ENCODE measurements at places on chromosomes 3 and 15. TPM values are rescaled to one million over a fixed set of nuclear protein-coding genes. Genes with fewer than 3 reads are reported as not detected.

The ZNF660 gene
- total RNA-seq = 0.30 TPM

The IL5RA gene
- not detected for total RNA-seq

The SAMD7 gene
- total RNA-seq = not detected

The CP gene
- total RNA-seq = 1,073 TPM

The CSTA gene
- total RNA-seq = 8.8 TPM

The PTH1R gene
- total RNA-seq = 24.6 TPM

The TMEM266 gene
- not detected for total RNA-seq

The HIGD2B gene
- total RNA-seq = not detected

The JMJD7 gene
- total RNA-seq = 8.9 TPM

The TUSC7 gene
- not detected for total RNA-seq

The PAQR5 gene
- total RNA-seq = 0.50 TPM

The FOXL2 gene
- total RNA-seq = 0.10 TPM

The CA12 gene
- total RNA-seq = 0.28 TPM

The GOLGA8R gene
- 3.9 TPM for total RNA-seq

The TM4SF18 gene
- total RNA-seq = 1.4 TPM

The ACSBG1 gene
- not detected for total RNA-seq

The SCN10A gene
- total RNA-seq = not detected

The CFAP91 gene
- total RNA-seq = 0.55 TPM

The IGF2BP2 gene
- 1.2 TPM for total RNA-seq

The VWA5B2 gene
- 0.75 TPM for total RNA-seq

The ESYT3 gene
- 0.20 TPM for total RNA-seq

The CACNA1D gene
- 8.0 TPM for total RNA-seq

The C3orf70 gene
- 0.28 TPM for total RNA-seq

The CHCHD4 gene
- total RNA-seq = 7.1 TPM

The GPR156 gene
- total RNA-seq = not detected

The COL6A6 gene
- 0.03 TPM for total RNA-seq

The CCDC54 gene
- total RNA-seq = not detected

The SOX14 gene
- total RNA-seq = not detected

The ANKRD63 gene
- not detected for total RNA-seq

The SERINC4 gene
- total RNA-seq = 0.18 TPM

The SIDT1 gene
- total RNA-seq = 0.55 TPM

The CSPG5 gene
- 0.48 TPM for total RNA-seq

The DISP2 gene
- total RNA-seq = 0.25 TPM

The BNC1 gene
- 0.13 TPM for total RNA-seq

The GOLGA6D gene
- total RNA-seq = 0.45 TPM

The GOLGA6B gene
- total RNA-seq = 1.4 TPM

The KCNMB3 gene
- 1.7 TPM for total RNA-seq

The ERICH6 gene
- not detected for total RNA-seq

The GHSR gene
- total RNA-seq = not detected

The SYNPR gene
- not detected for total RNA-seq

The GPD1L gene
- 2.4 TPM for total RNA-seq

The XPC gene
- 18.8 TPM for total RNA-seq

The XXYLT1 gene
- 2.8 TPM for total RNA-seq

The PRSS50 gene
- 0.13 TPM for total RNA-seq

The ARL14 gene
- not detected for total RNA-seq

The CLDN1 gene
- 109 TPM for total RNA-seq

The MYZAP gene
- 0.58 TPM for total RNA-seq

The BSN gene
- 0.73 TPM for total RNA-seq

The CAND2 gene
- 7.2 TPM for total RNA-seq

The NUSAP1 gene
- 3.3 TPM for total RNA-seq

The SLC12A8 gene
- 24.2 TPM for total RNA-seq

The C3orf20 gene
- 0.13 TPM for total RNA-seq

The CCR9 gene
- 0.15 TPM for total RNA-seq

The TBCCD1 gene
- total RNA-seq = 6.4 TPM

The CGNL1 gene
- total RNA-seq = 42.9 TPM

The NEK10 gene
- 2.4 TPM for total RNA-seq

The FBXL22 gene
- total RNA-seq = 0.53 TPM

The TMEM108 gene
- total RNA-seq = not detected
